Right cardiac atrium (tissue), 5 donors: ENCODE measurements at places on chromosomes 6 and 20. TPM values are rescaled to one million over a fixed set of nuclear protein-coding genes. Genes with fewer than 3 reads are reported as not detected.

- DNase-seq: no peak
Observed at GRCh38 chr6:143361536-143362191, 88.8 kb downstream of the ADAT2 start.

GRCh38 chr20:20695250-20695816 lies 17.1 kb downstream of the RALGAPA2 start:
- DNase-seq: no peak

DNA sequence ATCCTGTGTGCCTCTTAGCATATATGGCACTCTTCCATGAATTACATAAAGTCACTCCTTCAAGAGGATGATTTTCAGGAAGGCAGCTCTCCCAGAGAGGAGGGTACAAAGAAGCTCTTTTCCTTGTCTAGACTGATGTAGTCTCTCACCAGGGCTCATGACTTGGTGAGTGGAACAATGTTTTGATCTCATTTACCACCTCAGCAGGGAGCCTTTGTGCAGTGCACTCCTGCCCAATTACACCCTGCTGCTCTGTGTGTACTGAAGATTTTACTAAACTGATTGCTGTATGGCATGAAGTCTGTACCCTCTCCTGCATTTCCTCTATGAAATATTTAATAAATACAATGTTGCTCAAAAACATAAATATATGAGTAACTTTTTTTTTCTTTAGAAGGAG lies 598.3 kb upstream of the HS3ST5 start:
- no peak for DNase-seq

The TNNC2 gene
- polyA plus RNA-seq: 0.77 TPM

The THBS2 gene
- 8.7 TPM for polyA plus RNA-seq

The C20orf141 gene
- polyA plus RNA-seq: not detected
